ENCODE measurements at places on chromosomes 5 and 9. TPM values are rescaled to one million over a fixed set of nuclear protein-coding genes. Genes with fewer than 3 reads are reported as not detected.
A peak's percentile ranks its signal among the peaks of the same experiment; 100 is the strongest.

DNA sequence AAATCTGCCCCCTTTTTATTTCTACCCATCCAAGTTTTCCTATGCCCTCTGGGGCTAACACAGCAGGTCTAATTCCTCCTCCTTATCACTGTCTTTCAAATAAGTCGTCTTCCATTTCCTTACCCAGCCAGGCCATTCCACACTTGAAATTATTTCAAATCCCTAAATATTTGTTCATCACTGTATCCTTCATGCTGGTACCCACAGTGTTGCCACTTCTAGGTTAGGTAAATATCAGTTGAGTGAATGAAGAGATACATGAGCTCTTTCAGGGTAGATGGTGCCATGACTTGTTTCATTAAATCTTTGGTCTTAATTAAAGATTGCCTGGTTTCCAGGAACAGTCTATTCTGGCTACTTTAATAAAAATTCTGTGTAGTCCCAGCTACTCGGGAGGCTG, 35.6 kb upstream of the ADRA1B start:
- H3K4me3 ChIP-seq, result no peak overlapping the region
- no peaks in the 10 kb centered on the region for H3K36me3 ChIP-seq
- peaks cover 27% of the 10 kb centered on the region for H3K4me1 ChIP-seq
- H3K27ac ChIP-seq, result no peak overlapping the region
- H3K27me3 ChIP-seq, result no peaks in the 10 kb centered on the region
- no peak for DNase-seq

DNA sequence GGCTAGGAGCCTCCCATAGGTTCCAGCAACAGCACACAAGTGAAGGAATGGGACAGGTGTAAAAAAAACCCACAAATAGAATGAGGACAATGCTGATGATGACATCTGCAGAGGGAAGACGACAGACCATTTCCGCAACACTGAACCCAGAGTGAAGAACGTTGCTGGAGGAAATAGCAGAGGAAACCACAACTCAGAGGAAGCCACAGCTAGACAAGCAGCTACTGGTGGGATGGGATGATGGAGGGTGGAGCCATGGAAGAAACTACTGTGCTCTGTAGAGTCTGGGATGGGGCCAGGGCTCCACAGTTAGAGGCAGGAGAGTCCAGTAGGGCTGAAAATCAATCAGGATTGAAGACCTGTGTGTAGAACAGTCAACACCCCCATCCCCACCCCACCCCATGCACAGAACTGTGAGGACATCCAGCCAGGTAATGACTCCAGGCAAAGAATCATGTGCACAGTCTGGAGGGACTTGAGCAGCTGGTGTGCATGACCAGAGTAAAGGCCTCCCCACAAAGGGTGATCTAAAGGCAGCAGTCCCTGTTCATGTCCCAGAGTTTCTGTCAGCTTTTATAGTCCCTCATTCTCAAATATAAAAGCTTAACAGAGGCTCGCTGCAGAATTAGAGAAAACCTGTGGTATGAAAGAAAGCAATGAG, 65.2 kb upstream of the SPIN1 start:
- H3K4me3 ChIP-seq, result no peak overlapping the region
- H3K4me1 ChIP-seq, result no peaks in the 10 kb centered on the region
- peak; percentile 28 for DNase-seq
- no peaks in the 10 kb centered on the region for H3K36me3 ChIP-seq
- no peaks in the 10 kb centered on the region for H3K27me3 ChIP-seq
- no peak overlapping the region for H3K27ac ChIP-seq

DNA sequence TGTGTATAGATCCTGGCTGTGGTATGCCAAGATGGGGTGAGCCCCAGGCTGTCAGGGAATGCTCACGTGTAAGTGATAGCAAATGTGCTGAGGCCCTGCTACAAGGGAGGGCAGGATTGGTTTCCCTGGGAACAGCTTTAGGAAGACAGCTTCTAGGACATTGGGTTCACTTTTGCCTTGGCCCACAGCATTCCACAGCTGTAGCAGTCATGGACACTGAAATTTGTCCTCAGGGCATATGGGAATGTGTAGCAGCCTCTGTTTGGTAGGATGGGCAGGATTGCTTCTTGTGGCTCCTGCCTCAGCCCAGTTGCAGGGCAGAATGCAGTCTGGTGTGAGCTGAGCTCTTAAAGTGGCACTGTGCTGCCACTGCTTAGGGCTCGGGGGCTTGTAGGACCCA, 1061.7 kb upstream of the WWC1 start:
- H3K4me3 ChIP-seq, result no peak overlapping the region
- no peaks in the 10 kb centered on the region for H3K36me3 ChIP-seq

DNA sequence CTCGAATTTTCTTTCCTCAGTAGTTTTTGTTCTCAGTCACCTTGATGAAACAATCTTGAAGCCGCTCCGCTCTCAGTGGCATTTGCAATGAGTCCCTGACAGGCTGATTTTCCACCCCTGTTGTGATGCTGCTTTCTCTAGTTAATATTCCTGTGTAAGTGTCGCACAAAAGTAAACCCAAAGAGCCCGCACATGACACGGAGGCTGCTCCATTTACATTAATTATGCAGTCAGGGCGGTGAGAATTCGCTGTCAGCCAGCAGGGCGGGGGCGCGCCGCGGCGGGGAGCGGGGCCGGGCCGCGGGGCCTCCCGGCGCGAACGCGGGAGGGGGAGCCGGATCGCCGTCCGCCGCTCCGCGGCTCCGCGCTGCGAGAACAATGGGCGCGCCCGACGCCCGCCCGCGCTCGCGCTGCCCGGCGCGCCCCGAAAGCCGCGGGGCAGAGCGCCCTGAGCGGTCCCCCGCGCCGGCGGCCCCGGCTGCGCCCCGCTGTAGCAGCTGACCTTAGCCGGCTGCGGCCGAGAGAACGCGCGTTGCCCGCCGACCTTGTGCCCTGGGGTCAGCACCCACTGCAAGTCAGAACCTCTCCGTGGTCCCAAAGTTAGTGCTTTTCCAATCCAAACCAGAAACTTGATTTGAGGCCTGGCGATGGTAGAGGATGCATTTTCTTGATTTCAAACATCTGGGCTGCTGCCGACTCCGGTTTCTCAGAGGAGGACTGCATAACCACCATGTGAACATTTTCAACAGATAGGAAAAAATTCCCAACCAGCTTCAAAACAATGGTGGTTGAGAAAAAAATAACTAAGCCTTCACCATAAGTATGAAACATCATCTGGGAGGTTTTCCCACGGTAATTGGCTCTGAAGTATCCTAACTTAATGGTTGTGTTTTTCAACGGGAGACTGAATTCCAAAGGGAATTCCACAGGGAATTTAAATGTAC, 142.6 kb downstream of the PBX3 start:
- H3K4me1 ChIP-seq, result peaks cover 4% of the 10 kb centered on the region
- no peaks in the 10 kb centered on the region for H3K36me3 ChIP-seq
- peak; percentile 69 for DNase-seq
- no peaks in the 10 kb centered on the region for H3K27me3 ChIP-seq

BTF3 gene
- 394 TPM for total RNA-seq

- no peak for DNase-seq
- H3K4me3 ChIP-seq, result no peak overlapping the region
- no peak overlapping the region for H3K27ac ChIP-seq
- no peaks in the 10 kb centered on the region for H3K36me3 ChIP-seq
Measured at GRCh38 chr5:14231156-14231555, 88.0 kb downstream of the TRIO start.

DNA sequence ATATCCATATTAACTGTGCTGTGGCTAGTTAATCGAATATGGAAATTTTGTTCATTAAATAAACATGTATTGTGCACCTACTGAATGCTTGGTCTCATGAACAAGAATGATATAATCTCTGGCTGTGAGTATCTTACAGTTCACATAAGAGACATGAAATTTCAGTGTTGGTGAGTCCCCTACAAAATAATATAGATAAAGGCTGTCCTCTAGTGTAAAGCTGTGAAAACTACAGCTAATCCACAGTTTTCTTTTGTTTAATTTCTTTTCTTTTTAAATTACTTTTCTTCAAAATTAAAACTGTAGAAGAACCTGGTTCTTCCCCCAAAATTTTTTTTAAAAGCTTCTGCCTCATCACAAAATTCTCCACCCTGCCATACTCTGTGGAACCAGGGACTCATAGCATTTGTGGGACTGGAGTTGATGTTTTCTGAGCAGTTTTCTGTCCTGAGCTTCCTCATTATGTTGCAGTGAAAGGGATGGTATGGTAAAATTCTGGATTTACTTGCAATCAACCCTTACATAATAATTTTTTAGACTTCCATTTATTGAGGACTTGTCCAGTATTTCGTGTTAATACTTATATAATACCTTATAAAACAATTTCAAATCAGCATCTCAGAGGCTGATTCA, 135.0 kb downstream of the STK32A start:
- H3K27me3 ChIP-seq, result no peaks in the 10 kb centered on the region
- no peak for DNase-seq
- no peak overlapping the region for H3K4me3 ChIP-seq
- no peak overlapping the region for H3K27ac ChIP-seq
- no peaks in the 10 kb centered on the region for H3K4me1 ChIP-seq

All from upper lobe of right lung (tissue), 1 donor.